Transverse colon (tissue), 4 donors: ENCODE measurements at places on chromosomes 2 and 18. TPM values are rescaled to one million over a fixed set of nuclear protein-coding genes. Genes with fewer than 3 reads are reported as not detected.

DNA sequence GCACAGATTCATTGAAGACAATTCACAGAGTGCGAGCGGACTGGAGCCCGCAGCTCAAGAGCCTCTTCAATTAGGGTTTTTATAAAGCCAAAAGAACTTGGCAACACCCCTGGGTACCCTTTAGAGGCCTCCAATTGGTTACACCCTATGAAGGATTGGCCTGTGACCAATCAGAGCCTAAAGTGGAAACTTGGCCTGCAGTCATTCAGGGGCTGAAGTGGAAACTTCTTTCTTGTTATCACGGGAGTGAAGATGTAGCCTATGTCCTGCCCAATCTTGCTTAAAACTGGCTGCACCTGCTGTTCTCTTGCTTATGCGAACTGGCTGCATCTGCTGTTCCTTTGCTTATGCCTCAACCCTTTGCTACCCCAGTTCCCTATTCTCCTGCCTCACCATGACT is 1.8 kb upstream of the HJURP start:
- no peak for DNase-seq

Gene SEPTIN2
- 205 TPM for total RNA-seq

DNA sequence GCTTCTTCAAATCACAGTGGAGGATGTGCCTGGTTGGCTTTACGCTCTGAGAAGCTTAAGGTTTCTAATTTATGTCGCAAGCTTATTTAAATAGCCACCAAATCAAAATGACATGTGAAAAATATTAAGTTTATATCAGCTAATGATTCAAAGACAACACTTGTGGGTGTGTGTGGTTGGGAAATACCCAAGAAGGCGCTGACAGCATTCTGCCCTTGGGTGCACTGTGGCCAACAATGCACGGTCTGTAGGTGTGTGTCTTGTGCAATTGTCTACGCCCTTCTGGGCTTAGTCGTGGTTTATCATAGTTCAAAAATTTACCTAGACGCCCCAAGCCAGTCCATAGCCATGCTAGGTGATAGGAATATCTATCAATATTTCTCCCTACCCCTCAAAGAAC is 60.9 kb downstream of the KCTD1 start:
- DNase-seq: no peak

DNA sequence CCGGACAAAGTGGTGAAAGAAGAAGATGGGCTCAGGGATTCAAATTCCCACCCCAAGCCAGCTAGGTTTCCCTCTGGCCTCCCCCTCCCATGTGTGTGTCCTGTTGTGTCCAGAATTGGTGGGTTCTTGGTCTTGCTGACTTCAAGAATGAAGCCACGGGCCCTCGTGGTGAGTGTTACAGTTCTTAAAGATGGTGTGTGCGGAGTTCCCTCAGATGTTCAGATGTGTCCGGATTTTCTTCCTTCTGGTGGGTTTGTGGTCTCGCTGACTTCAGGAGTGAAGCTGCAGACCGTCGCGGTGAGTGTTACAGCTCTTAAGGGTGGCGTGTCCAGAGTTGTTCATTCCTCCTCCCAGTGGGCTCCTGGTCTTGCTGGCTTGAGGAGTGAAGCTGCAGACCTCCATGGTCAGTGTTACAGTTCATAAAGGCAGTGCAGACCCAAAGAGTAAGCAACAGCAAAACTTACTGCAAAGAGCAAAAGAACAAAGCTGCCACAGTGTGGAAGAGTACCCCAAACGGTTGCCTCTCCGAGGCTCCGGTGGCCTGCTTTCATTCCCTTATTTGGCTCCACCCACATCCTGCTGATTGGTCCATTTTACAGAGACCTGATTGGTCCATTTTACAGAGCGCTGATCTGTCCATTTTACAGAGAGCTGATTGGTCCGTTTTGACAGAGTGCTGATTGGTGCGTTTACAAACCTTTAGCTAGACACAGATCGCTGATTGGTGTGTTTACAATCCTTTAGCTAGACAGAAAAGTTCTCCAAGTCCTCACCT is 37.7 kb upstream of the KLF11 start:
- DNase-seq: no peak

DNA sequence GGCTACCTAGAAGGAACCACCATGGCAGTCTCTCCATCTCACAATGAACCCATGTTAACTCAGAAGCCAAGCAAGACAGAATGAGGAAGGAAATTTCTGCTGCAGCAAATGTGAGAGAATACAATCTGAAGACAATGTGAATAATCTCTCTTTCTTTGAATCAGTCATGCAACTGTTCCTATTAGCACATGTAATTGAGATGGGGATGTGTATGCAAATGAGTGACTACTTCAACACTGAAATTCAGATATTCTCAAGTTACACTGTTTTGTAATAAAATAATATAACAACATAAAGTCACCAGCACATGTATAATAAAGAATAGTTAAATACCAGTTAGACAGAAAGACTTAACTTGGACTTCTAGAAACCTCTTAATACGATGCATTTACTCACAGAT is 1200.6 kb upstream of the PIK3C3 start:
- DNase-seq: no peak

- DNase-seq: no peak
These were observed 69.6 kb downstream of the ACVR1 start for GRCh38 chr2:157806426-157807077.

Gene CCDC68
- 109 TPM for total RNA-seq

DNA sequence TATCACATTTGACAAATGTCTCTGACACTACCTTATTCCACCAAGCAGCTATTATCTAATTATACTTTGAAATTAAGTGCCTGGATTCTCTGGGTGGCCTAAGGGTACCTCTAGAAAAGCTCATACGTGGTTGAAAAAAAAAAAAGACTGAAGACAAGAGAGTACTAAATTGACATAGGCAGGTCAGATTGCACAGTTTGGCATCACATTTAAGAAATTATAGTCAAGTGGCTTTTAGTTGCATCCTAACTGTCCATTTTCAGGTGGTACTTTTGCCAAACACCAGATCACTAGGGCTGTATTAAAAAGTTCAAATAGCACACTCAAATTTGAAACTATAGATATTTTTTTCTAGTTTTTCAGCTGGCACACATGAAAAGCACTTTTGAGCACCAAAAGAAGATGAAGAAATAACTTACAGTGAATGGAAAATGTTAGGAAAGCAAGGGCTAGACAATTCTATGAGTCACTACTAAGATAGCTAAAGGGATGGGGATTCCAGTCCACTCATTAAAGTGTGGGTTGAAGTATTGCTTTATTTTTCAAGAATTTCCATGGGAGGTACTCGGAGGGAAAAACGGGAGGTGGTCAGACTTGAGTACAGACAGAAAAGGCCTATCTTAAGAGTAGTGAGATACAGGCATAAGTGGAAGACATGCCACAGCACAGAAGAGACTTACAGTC is 106.5 kb upstream of the COL5A2 start:
- DNase-seq: no peak

GRCh38 chr2:86297382-86298147 is 39.9 kb downstream of the REEP1 start:
- DNase-seq: no peak

Gene GKN2
- not detected for total RNA-seq

GRCh38 chr18:6199777-6200176 is 214.9 kb downstream of the L3MBTL4 start:
- no peak for DNase-seq

DNA sequence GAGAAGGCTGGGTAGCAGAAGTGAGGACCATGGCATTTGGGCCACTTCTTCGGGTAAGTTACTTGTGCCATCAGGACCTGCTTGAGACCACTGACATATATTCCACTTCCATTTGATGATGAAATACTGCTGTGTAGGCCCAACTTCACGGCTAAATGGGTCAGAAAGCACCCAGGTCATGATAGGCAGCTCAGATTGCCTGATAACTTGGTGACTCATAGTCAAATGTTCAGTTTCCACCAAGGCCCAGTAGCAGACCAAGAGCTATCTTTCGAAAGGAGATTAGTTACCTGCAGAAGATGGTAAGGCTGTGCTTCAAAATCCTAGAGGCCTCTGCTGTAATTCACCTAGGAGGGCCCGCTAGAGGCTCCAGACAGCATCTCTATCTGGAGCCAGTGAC is 31.8 kb upstream of the MEX3C start:
- DNase-seq: no peak

GRCh38 chr2:234290671-234291070 is 206.2 kb downstream of the ARL4C start:
- DNase-seq: peak; percentile 60

DNA sequence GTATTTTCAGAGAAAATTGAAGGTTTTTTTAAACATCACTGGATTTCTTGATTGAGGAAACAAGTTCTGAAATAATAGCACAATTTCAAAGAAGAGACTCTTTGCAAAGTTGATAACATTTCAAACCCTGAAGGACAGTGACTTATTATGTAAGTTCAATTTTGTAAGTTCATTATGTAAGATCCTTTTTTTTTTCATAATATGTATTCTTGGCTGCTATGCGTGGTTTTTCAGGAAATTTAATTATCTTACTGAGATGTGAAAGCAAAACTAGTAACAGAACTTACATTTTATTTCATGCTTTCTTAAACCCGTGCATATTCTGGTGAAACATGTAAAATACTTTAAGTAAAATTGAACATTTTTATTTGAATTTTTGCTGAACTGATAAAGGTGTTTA is 65.4 kb downstream of the RIF1 start:
- DNase-seq: no peak

GRCh38 chr2:71934595-71935261 is 212.9 kb downstream of the CYP26B1 start:
- DNase-seq: no peak

- no peak for DNase-seq
These were observed 25.2 kb downstream of the RHOB start for GRCh38 chr2:20471902-20472559.

Gene LYPD1
- total RNA-seq: 0.27 TPM

DNA sequence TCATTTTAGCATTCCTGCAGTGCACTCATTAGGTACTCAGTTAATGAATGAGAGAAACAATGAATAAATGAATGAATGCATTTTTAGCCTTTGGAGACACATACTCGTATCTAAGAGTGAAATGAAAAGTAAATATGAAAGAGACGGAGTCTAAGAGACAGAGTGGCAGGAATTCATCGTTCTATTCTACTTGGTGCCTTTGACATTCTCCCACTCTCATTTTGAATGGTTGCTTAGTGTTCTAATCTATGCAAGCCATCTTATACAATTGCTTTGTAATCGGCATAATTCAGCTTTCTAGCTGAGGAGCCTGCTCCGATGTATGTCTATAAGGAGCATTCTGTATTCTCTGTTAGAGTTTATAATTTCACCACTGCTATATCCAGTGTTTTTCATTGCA is 554.9 kb downstream of the PLCL1 start:
- no peak for DNase-seq

Gene SLC9A4
- total RNA-seq: not detected

Gene PTRHD1
- 44.1 TPM for total RNA-seq

Gene SLC5A7
- 0.48 TPM for total RNA-seq

GRCh38 chr18:46756559-46757201 is at the start of gene ST8SIA5:
ST8SIA5 (minus strand) TSS chr18:46757053; CDS start chr18:46756508, 545 bp downstream.
- no peak for DNase-seq

DNA sequence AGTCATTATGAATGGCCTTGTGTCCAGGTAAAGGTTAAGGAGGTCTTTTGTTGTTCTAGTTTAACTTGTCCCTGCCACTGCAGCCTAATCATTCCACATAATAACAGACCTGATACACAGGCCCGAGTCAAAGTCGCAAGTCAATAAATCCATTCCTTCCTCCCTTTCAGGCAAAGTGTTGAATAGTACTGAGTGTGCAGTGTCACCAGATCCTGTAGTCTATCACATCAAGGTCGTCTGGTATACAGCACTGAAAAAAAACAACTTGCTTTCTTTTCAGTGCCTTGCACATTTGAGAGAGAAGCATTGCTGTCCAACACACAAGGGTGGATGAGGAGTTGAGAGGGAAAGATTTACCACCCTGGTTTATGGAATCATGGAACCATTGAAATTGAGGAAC is 606.2 kb downstream of the BCL11A start:
- DNase-seq: no peak

- DNase-seq: no peak
These were observed 161.7 kb downstream of the TWIST2 start for GRCh38 chr2:239009589-239009961.

Gene ITSN2
- total RNA-seq: 58.0 TPM

GRCh38 chr18:4854671-4855070 is 342.4 kb downstream of the AKAIN1 start:
- no peak for DNase-seq

DNA sequence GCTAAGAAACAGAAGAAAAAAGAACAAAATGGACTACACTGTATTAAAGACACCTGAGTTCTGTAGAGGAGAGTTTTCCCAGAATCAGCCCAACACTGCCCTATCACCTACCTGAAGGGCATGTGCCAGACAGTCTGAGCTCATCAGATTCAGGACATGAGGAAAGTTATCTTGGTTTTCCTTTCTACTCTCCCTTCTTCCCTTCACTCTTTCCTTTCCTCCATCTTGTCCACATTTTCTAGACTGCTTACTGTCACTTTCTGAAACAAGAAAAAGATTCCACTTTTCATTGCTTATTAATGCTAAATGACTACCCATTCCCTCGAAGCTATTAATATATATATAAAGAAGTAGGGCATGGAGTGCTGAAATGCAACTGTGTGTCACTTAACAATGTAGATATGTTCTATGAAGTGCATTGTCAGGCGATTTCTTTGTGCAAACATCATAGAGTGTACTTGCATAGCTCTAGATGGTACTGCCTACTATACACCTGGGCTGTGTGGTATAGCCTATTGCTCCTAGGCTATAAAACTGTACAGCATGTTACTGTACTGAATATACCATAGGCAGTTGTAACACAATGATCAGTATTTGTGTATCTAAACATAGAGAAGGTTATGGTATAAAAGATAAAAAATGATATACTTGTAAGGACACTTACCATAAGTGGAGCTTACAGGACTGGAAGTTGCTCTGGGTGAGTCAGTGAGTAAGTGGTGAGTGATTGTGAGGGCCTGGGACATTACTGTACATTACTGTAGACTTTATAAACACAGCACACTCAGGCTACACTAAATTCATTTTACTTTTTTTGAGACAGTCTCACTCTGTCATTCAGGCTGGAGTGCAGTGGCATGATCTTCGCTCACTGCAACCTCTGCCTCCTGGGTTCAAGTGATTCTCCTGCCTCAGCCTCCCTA is 145.5 kb upstream of the ITGA6 start:
- DNase-seq: no peak

DNA sequence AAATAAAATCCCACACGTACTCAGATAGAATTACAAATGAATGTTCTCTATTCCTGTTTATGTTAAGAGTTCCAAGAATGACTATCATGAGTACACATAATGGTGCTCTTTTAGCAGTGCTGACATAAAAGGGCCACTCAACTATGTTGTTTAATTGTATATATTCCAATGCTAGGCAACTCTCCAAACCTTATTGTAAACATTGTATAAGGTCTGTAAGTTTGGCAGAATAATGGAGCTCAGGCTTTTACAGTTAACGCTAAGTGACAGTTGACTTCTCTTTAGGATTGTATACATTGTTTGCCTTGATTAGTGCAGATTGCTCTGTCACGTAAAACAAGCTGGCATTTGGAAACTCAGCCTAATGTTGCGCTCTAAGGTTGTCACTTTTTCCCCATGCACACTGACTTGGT is 20.8 kb downstream of the RBMS1 start:
- no peak for DNase-seq

Gene WDFY1
- 99.6 TPM for total RNA-seq
